ENCODE measurements at places on chromosomes 2 and 18. TPM values are rescaled to one million over a fixed set of nuclear protein-coding genes. Genes with fewer than 3 reads are reported as not detected.
A peak's percentile ranks its signal among the peaks of the same experiment; 100 is the strongest.

DNA sequence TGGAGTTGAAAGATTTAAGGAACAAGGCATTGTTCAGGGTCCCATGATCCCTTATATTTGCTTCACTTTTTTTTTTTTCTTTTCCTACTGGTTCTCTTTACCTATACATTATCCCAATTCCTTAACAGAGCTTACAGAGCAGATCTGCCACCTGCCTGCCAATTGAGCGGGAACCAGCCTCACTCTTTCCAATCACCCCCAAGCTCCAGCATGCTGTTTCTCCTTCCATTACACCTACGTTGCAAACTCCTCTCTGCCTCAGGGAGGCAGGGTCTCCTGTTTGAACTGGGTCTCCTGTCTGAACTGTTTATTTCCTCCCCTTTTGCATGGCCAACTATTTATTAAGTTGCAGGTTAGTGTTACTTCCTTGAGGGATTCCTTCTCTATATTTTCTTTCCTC, 77.2 kb upstream of the SLC38A11 start:
- no peak for DNase-seq

DNA sequence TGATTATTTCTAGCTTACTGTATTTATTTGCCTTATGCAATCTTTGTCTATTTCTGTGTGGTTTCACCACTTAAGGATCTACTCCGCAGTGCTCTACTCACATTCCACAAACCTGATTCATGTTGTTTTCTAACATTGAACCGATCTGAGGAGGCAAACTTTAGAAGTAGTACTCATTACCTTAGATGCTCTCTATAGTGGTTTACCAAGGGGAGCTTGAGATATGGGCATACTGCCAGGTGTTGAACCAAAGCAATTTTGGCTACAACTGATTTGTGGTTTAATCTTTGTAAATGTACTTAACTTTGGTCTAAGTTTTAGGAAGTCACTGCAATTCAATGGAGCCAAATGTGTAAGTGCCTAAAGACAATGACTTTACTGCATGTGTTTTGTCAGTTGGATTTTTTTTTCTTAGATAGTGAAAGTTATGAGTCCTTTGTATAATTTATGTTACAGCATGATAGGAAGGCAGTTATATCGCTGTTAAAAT, 50.1 kb downstream of the MAP2 start:
- DNase-seq: peak; percentile 11

The ABCG8 gene
- not detected for total RNA-seq

GRCh38 chr2:67540962-67541361, 143.8 kb downstream of the ETAA1 start:
- DNase-seq: no peak

The LIMS4 gene
- total RNA-seq: 1.0 TPM

GRCh38 chr2:160141912-160142311, 58.2 kb downstream of the ITGB6 start:
- DNase-seq: no peak

DNA sequence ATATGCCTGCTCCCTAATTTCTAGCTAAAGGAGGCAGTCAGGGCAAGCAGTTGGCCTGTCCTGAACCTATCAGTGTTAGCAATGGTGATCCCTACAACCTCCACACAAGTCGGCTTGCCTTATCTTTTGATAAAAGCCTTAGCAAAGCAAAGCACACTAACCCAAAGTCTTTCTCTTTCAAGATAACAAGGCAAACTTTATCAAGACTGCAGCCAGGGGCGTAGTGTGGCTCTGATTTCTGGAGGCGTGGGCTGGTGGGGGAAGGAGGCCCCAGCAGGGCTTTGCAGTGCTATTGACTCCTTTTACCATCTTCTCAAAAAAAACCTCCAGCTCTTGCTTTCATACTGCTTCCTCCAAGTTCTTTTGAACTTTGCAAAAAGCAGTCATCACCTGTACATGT, 40.2 kb upstream of the LAMA1 start:
- no peak for DNase-seq
